ENCODE measurements at places on chromosomes 5 and 9. TPM values are rescaled to one million over a fixed set of nuclear protein-coding genes. Genes with fewer than 3 reads are reported as not detected.

TAF1L gene
- under 0.01 TPM for total RNA-seq

OTP gene
- not detected for total RNA-seq

SOX30 gene
- total RNA-seq, result under 0.01 TPM

UGT3A2 gene
- not detected for total RNA-seq

OSTF1 gene
- 71.1 TPM for total RNA-seq

CD72 gene
- 0.90 TPM for total RNA-seq

GPR150 gene
- total RNA-seq, result 0.26 TPM

SPATA31A3 gene
- not detected for total RNA-seq

TRPM6 gene
- total RNA-seq, result 0.26 TPM

TSSK1B gene
- 0.26 TPM for total RNA-seq

SCGB3A2 gene
- total RNA-seq, result not detected

ADAMTS12 gene
- not detected for total RNA-seq

PRDM9 gene
- total RNA-seq, result not detected

DNA sequence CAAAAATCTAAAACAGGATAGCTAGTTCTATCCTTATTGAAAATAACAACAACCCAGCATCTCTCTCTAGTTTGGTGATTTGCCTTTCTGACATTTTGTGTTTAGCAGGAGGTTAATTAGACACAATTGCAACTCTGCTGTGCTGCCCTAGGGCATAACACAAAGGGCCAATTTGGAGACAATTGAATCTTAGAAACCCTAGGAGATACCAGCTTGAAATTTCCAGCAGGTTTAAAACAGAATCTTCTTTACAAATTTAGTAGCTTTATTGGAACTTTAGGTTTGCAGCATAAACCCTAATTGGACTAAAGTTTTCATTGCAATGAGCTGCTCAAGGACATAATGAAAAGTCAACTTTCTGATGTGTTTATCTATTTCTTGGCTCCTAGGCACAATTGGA lies 166.7 kb upstream of the FER start:
- no peak for DNase-seq

- DNase-seq, result peak; percentile 30
These were observed 27.2 kb downstream of the RECK start for GRCh38 chr9:36063804-36064447.

DNA sequence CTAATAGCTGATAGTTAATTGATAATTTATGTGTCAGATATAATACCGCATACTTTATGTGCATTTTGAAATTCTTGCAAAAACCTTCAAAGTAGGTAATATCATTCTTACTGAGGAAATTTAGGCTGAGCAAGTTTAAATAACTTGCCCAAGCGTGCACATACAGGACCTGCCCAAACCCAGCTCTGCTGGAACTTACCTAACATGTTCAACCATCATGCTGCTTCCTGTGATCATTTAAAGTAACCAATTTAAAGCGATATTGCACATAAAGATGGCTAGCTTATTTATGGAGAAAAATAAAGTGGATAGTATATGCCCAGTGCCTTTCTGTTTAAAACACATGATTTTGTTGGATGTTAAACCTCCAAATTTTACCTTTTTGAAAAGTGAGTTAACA lies 4.3 kb downstream of the FAM174A start:
- DNase-seq, result peak; percentile 87

- no peak for DNase-seq
These were observed 52.9 kb downstream of the MACROH2A1 start for GRCh38 chr5:135345956-135346731.

DNA sequence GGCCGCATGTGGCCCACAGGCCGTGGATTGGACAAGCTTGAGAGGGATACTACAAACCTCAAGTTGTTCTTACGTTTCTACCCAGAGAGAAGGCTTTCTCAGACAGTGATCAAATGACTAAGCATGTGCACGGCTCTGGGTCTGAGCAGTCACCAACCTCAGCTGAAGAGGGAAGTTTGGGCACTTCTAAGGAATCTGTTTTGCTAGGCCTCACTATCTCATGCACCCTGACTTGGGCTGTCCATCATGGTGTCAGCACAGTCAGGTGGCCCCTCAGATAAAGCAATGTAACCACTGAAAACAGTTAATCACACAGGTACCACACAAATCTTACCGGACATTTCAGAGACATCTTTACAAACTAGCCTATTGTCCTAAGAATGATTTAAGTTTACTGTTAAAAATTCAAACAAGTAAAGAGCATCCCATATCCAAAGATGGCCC lies 24.6 kb downstream of the CSF2 start:
- DNase-seq, result peak; percentile 34

DNA sequence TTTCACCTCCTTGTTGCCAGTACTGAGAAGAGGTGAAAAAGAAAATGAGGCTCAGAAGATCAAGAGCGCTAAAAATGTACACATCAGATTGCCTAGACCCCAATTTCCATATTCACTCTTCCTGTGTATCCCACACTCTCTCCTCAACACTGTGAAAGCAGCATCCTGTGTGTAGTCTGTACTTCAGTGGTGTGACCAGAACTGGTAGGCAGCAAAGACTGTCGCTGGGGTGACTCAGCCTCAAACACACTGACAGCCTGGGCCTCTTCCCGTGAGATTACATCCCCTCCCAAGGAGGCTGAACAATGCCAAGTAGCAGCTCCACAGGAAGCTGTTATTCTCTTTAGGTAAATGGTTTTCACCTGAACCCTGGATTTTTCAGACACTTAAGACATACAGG lies 135.5 kb downstream of the CCDC192 start:
- peak; percentile 57 for DNase-seq

GRCh38 chr5:148033134-148033533 lies 30.6 kb upstream of the SPINK5 start:
- peak; percentile 97 for DNase-seq

- peak; percentile 33 for DNase-seq
These were observed 42.2 kb downstream of the LEAP2 start for GRCh38 chr5:132915681-132916080.

DNA sequence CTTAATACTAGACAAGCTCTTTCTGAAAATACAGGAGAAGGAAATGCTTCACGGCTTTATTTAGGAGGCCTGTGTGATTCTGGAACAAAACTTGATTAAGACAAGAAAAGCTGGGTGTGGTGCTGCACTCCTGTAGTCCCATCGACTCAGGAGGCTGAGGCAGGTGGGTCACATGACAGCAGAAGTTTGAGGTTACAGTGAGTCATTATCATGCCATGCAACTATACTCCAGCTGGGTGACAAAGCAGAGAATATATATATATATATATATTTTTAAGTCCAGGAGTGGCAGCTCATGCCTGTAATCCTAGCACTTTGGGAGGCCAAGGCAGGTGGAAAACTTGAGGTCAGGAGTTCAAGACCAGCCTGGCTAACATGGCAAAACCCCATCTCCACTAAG lies 33.1 kb upstream of the SPIN1 start:
- peak; percentile 84 for DNase-seq

DNA sequence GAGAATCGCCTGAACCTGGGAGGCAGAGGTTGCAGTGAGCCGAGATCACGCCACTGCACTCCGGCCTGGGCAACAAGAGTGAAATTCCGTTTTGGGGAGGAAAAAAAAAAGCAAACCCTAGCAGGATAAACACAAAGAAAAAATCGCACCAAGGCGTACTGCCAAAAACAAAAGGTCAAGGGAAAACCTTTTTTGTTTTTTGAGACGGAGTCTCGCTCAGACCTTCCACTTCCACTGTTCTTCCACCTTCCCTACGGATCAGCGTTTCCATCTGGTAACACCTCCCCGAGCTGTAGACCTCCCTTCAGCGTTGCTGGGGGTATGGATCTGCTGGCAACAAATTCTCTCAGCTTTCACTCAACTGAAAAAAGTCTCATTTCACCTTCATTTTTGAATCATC lies 20.1 kb upstream of the FCN2 start:
- DNase-seq, result no peak

- no peak for DNase-seq
These were observed 59.7 kb downstream of the ABCA1 start for GRCh38 chr9:104868303-104868686.

GRCh38 chr5:157020511-157021222 lies 38.2 kb downstream of the HAVCR1 start:
- no peak for DNase-seq

GRCh38 chr5:180830253-180831138 lies 27.9 kb upstream of the MGAT1 start:
- DNase-seq, result no peak

GRCh38 chr5:167608390-167609272 lies 682.8 kb upstream of the WWC1 start:
- DNase-seq, result peak; percentile 93

- no peak for DNase-seq
These were observed 139.7 kb upstream of the PCA3 start for GRCh38 chr9:76624391-76625048.

- DNase-seq, result no peak
These were observed 22.3 kb downstream of the COL5A1 start for GRCh38 chr9:134663753-134664415.

GRCh38 chr9:131025953-131026858 lies 17.2 kb downstream of the LAMC3 start:
- DNase-seq, result no peak

GRCh38 chr5:128667152-128667551 lies 129.1 kb upstream of the FBN2 start:
- peak; percentile 12 for DNase-seq

GRCh38 chr9:125214186-125214585 lies 13.8 kb downstream of the RABEPK start:
- no peak for DNase-seq

DNA sequence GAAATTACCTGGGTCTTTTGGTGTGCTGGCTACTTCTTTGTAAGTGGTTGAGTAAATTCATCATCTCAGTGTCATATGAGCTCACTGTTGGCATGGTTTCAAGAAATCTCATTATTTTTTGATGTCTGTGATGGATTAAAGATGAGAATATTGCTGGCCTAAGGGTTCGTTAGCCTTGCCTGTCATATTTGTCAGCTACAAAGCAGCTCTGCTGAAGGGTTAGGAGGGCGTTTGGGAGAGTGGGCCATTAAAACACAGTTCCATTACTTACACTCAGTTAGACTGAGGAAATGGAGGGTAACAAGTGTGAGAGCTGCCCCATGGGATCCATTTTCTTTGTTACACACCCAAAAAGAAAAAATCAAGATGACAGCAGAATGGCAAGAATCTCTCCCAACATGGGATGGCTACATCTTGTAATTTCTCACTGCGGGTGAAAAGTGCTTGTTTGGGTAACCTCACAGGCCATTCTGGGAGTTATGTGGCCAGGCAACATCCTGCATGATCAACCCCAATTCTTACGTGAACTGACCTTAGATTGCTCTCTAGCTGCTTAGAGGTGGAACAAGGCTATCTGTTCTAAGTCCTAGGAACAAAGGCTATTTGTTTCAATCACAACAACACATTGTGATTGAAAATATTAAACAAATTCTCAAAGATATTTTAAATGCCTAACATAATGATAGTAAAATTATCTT lies 609.5 kb upstream of the RGMB start:
- no peak for DNase-seq

- DNase-seq, result no peak
These were observed 91.5 kb downstream of the APBA1 start for GRCh38 chr9:69580582-69581214.

GRCh38 chr5:62155988-62156387 lies 150.0 kb upstream of the KIF2A start:
- DNase-seq, result no peak

DNA sequence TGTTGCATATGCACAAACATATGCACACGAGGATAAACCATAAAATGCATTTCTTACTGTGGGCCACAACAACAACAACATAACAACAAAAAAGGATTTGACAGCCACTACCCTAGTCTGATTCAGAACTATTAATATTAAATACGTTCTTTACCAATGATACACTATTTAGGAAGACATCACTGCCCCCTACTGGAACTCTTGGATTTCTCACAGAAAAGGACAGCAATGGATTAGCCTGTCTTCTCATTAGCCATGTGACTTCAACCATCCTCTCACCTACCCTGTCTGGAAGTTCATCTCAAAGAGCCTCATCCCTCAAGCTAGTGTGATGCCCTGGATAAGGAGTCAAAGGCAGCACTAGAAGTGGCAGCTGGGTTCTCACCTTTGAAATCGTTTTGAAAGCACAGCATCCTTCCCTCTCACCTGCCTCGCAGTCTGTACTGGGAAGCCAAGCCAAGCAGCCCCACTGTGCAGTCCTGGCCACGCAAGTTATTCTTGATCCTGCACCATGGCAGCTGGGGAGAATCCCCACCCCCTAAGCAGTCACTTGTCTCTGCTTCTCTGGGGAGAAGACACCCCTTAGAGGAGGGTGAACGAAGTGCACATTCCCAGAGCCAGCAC lies 64.6 kb downstream of the SH3TC2 start:
- DNase-seq, result peak; percentile 79

- peak; percentile 52 for DNase-seq
These were observed 129.0 kb downstream of the TAF11L14 start for GRCh38 chr5:17763301-17763700.

DNA sequence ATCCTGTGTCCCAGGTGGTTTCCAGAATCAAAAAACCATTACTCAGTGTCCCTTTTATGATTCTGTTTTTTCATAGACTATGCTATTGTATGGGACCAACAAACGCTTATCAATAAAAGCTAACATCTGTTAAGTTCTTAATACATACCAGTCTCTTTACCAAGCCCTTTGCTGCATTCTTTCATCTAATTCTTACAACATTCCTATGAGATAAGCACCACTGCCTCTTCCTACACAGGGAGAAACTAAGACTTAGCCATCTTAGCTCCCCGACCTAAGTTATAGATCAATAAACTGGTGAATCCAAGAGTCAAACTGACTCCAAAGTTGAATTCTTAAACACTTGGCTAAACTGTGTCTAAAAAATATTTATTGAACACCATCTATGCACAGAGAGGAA lies 26.6 kb downstream of the DRD1 start:
- DNase-seq, result no peak

GRCh38 chr9:136149853-136150252 lies 31.2 kb upstream of the TMEM250 start:
- no peak for DNase-seq

GRCh38 chr5:117107859-117108258 lies 533.2 kb upstream of the SEMA6A start:
- no peak for DNase-seq

GRCh38 chr9:114357360-114357759 lies 27.7 kb downstream of the ORM2 start:
- DNase-seq, result no peak

- DNase-seq, result no peak
These were observed 8.8 kb downstream of the ETF1 start for GRCh38 chr5:138533973-138534941.

GRCh38 chr5:56309262-56309826 lies 76.2 kb upstream of the ANKRD55 start:
- no peak for DNase-seq

- DNase-seq, result no peak
These were observed 10.9 kb upstream of the HDHD3 start for GRCh38 chr9:113387560-113388230.

DNA sequence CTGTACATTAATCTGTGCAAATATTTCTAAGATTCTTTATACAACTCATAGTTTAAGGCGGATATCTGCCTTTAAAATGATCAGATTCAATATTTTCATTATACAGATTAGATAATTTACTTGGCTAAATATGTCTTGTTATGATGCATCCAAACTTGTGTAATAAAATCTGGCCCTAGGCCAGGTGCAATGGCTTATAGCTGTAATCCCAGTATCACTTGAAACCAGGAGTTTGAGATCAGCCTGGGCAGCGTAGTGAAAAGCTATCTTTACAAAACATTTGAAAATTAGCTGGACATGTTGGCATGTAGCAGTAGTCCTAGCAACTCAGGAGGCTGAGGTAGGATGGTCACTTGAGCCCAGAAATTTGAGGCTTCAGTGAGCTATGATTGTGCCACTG lies 2002.2 kb upstream of the ACO1 start:
- DNase-seq, result peak; percentile 17

- DNase-seq, result no peak
These were observed 101.1 kb upstream of the GNAQ start for GRCh38 chr9:78132701-78133058.

- no peak for DNase-seq
These were observed 42.2 kb upstream of the FSD1L start for GRCh38 chr9:105405514-105406131.

- DNase-seq, result no peak
These were observed 100.2 kb downstream of the INSYN2B start for GRCh38 chr5:169880012-169880663.
